Activated CD8-positive, alpha-beta T cell treated with anti-CD3 and anti-CD28 coated beads for 36 hours (primary cell): ENCODE measurements at places on chromosomes 1 and 21. TPM values are rescaled to one million over a fixed set of nuclear protein-coding genes. Genes with fewer than 3 reads are reported as not detected.
A peak's percentile ranks its signal among the peaks of the same experiment; 100 is the strongest.

DNA sequence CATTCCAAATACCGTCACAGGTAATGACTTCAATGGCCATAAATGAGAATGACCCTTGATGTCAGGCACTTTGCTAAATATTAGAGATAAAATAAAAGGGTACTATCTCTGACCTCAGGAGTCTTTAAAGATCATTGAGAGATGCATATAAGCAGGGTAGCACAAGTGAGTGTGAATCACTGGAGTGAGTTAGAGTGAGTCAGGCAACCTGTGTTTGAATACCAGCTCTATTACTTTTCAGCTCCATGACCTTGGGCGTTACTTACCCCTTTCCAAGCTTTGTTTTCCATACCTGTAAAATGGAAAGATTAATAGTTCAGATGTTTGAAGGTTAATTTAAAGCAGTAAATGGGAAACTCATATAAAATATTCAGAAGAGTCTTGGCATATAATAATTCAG, 1058.0 kb upstream of the ADGRL4 start:
- H3K27me3 ChIP-seq = no peaks in the 10 kb centered on the region
- H3K4me3 ChIP-seq = no peak overlapping the region

DNA sequence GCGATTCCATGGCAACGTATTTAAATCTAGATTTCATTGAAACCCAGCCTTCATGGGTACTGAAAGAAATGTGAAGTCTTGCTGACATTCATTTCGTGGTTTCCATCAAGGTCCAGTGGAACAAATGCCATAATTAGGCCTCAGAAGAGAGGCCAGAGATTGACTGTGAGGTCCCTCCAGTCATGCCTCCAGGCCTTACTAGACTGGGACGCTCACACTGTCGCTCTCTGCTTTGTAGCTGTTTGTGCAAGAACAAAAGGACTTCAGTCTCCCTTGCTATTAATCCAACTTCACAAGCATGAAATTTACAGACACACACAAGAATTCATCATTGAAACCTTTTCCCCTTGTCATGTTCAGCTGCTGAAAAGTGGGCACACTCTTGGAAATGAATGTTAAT, 180.4 kb upstream of the FOXD3 start:
- no peak overlapping the region for H3K4me3 ChIP-seq
- H3K4me1 ChIP-seq = no peaks in the 10 kb centered on the region
- no peaks in the 10 kb centered on the region for H3K36me3 ChIP-seq

DNA sequence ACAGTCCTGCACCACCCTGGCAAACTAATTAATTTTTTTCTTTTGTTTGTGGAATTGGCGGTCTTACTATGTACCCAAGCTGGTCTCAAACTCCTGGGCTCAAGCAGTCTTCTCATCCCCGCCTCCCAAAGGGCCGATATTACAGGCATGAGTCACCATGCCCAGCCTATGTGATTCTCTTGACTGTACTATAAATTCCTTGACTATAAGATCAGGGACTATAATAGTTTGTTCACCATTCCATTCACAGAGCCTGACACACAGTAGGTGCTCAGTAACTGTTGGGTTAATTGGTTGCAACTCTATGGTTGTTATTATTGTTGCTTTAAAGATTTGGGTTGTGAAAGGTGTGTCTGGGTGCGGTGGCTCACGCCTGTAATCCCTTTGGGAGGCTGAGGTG, 17.2 kb downstream of the DAP3 start:
- no peak overlapping the region for H3K27ac ChIP-seq
- no peak overlapping the region for H3K4me3 ChIP-seq
- peaks cover 14% of the 10 kb centered on the region for H3K4me1 ChIP-seq
- no peaks in the 10 kb centered on the region for H3K27me3 ChIP-seq

DNA sequence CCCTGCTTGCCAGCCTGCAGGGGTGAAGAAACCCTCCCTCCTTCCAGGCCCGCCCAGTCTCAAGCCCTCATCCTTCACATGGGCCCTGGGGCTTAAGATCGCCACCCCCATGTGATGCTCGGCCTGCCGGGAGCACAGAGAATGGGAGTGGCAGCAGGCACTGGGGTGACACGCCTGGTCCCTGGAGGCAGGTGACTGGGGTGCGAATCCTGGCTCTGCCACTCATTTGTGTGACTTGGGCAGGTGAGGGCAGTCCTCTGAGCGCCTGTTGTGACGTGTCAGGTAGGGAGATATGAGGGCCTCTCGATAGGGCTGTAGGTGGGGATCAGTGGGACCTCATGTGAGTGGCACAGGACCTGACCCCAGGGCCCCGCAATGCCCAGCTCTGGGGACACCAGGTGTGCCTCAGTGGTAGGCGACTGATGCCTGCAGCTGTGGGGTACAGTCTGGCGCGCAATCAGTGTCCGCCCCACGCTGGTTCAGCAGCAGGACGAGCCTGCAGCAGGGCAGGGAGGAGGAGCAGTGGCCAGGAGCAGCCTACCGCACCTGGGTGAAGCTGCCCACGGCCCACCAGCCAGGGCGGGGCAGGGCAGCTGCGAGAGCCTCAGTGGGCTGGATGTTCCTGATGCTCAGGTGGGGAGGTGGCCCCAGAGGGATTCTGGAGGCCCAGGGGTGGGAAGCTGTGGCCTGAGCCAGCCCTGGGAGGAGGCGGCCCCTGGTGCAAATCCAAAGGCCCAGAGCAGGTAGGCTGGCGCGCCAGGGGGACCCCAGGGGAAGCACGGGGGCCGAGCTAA, 6.2 kb downstream of the SH2D5 start:
- H3K36me3 ChIP-seq = no peaks in the 10 kb centered on the region
- no peak overlapping the region for H3K27ac ChIP-seq
- peaks cover 23% of the 10 kb centered on the region for H3K27me3 ChIP-seq
- no peak for DNase-seq
- H3K4me1 ChIP-seq = peaks cover 4% of the 10 kb centered on the region

- H3K27ac ChIP-seq = no peak overlapping the region
- no peak for DNase-seq
- no peaks in the 10 kb centered on the region for H3K4me1 ChIP-seq
- H3K27me3 ChIP-seq = no peaks in the 10 kb centered on the region
- no peak overlapping the region for H3K4me3 ChIP-seq
Measured at GRCh38 chr1:17658837-17659236, 96.3 kb upstream of the ACTL8 start.

DNA sequence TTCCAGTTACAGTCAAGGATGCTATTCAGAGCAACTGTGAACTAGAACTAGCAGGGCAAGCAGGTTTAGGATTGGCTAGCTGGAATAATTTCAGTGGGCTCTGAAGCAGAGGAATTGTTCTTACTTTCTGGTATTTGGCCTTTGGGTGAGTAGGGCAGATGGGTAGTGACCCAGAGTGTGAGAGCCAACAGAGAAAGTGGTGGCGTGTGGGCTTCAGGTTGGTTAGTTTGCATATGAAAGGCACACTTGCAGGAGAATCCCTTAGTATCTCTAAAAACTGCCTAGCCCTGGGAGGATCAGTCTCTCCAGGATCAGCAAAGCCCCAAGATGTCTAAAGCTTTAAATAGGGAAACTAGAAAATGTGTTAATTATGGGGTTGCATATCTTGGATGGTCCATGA, 67.6 kb upstream of the LRRC8B start:
- no peak overlapping the region for H3K4me3 ChIP-seq
- peaks cover 10% of the 10 kb centered on the region for H3K4me1 ChIP-seq
- peaks cover 37% of the 10 kb centered on the region for H3K27me3 ChIP-seq

- no peaks in the 10 kb centered on the region for H3K4me1 ChIP-seq
- DNase-seq = no peak
- H3K27ac ChIP-seq = no peak overlapping the region
- no peaks in the 10 kb centered on the region for H3K36me3 ChIP-seq
- no peak overlapping the region for H3K4me3 ChIP-seq
Measured at GRCh38 chr1:159970932-159971342, 16.9 kb upstream of the SLAMF9 start.

GRCh38 chr1:6241887-6242740, 1.9 kb upstream of the HES3 start:
- H3K27ac ChIP-seq = no peak overlapping the region
- peaks cover 15% of the 10 kb centered on the region for H3K4me1 ChIP-seq
- no peak overlapping the region for H3K4me3 ChIP-seq
- H3K36me3 ChIP-seq = no peaks in the 10 kb centered on the region
- no peak for DNase-seq

- no peak for DNase-seq
- no peak overlapping the region for H3K27ac ChIP-seq
- no peak overlapping the region for H3K4me3 ChIP-seq
Measured at GRCh38 chr1:212293579-212293978, 8.4 kb downstream of the PPP2R5A start.

DNA sequence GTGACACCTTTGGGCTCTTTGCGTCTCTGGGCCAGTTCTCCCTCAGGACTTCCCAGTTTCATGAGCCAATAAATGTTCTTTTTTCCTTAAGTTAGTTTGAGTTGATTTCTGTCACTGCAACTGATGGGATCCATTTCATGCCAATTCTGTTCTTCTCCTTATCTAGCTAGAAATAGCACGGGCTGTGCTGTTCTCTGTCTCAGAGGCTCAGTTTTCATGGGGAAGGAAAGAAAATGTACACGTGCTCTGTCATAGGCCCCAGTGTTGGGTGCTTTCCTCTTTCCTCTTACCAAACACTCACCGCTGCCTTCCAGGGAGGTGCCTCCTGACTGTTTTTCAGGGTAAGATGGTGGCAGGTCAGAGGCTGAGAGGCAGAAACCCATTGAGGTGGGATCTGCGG, 43.2 kb upstream of the ACTL8 start:
- no peak overlapping the region for H3K4me3 ChIP-seq
- H3K36me3 ChIP-seq = no peaks in the 10 kb centered on the region
- H3K4me1 ChIP-seq = no peaks in the 10 kb centered on the region
- H3K27me3 ChIP-seq = peaks cover 5% of the 10 kb centered on the region
- no peak overlapping the region for H3K27ac ChIP-seq
- DNase-seq = no peak

- H3K36me3 ChIP-seq = no peaks in the 10 kb centered on the region
- no peak for DNase-seq
- H3K4me3 ChIP-seq = no peak overlapping the region
- H3K4me1 ChIP-seq = no peaks in the 10 kb centered on the region
Measured at GRCh38 chr1:247933989-247934388, 9.3 kb downstream of the OR2AJ1 start.

DNA sequence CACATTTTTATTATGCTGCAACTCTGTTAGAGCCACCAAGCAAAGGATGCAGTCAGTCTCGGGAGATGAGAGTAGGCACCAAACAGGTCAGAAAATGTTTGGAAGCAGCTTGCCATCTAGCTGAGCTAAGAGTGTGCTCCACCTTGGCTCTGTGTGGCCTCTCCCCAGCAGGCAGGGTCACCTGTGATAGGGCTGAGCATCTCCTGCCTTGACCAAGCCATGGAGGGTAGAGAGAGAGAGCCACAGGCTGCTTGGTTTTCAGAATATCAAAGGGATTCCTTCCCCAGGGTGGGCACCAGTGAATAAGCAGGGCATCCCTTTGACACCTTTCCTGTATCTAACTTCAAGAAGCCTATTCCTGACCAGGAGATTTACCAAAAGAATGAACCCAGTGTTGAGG, 135.5 kb downstream of the SDCCAG8 start:
- no peak overlapping the region for H3K4me3 ChIP-seq
- H3K4me1 ChIP-seq = peaks cover 6% of the 10 kb centered on the region
- peaks cover 6% of the 10 kb centered on the region for H3K36me3 ChIP-seq
- no peaks in the 10 kb centered on the region for H3K27me3 ChIP-seq
- H3K27ac ChIP-seq = no peak overlapping the region
- DNase-seq = no peak

GRCh38 chr1:94772230-94772641, 47.9 kb upstream of the SLC44A3 start:
- no peaks in the 10 kb centered on the region for H3K4me1 ChIP-seq
- no peak overlapping the region for H3K27ac ChIP-seq
- no peak overlapping the region for H3K4me3 ChIP-seq

DNA sequence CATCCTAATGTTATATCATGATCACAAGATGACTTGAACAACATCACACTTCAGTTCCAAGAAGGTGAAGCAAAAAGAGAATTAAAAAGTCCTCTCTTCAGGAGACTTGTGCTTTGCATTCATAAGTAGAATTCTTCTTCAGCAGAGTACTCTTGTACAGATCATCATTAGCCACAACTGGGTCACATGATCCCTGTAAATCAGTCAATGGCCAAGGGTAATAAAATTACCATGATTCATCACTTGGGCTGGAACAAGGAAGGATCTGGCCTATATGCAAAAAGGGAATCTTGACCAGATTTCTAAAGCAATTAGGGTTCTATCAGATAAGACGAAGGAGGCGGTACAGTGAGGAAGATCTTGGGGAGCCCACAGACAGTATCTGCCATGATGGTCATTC, 458.0 kb upstream of the DEPDC1 start:
- H3K27ac ChIP-seq = no peak overlapping the region
- H3K4me1 ChIP-seq = no peaks in the 10 kb centered on the region
- no peaks in the 10 kb centered on the region for H3K27me3 ChIP-seq

DNA sequence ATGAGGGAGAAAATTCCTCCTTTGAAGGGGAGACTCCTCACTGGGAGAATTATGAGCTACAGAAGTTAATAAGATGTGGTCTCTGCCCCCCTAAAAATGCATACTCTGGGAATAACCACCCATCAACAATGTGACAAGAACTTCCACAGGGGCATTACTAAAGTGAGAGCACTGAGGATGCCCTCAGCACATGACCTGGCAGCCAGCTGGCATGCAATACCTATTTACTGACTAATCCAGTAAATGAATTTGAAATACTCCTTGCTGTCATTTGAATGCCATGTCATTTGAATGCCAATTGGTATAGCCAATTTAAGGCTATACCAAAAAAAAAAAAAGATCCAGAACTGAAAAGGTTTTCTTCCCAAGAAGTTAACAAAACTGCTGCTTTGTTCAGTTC, 30.8 kb downstream of the PLPP3 start:
- no peaks in the 10 kb centered on the region for H3K27me3 ChIP-seq
- no peak overlapping the region for H3K27ac ChIP-seq
- H3K4me3 ChIP-seq = no peak overlapping the region
- H3K4me1 ChIP-seq = no peaks in the 10 kb centered on the region
- no peaks in the 10 kb centered on the region for H3K36me3 ChIP-seq

DNA sequence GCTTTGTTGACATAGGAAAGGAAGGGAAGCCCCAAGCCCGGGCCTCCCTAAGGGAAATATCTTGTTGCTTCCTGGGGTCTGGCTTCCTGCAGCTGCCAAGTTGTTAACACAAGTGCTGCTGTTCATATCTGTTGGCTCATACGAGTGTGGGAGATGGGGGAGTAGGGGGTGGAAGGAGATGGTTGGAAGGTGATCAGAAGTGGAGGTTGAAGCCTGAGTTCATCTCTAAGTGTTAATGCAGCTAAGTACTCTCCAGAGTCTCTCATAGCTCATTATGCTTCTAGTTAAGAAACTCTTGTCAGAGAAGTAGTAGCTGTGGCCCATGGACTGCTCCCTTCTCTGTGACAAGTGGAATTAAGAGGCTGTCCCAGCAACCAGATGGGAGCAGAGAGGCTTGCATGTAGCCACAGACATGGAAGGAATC, 319.2 kb upstream of the SPAG17 start:
- no peaks in the 10 kb centered on the region for H3K27me3 ChIP-seq
- H3K4me3 ChIP-seq = no peak overlapping the region
- no peaks in the 10 kb centered on the region for H3K36me3 ChIP-seq
- no peaks in the 10 kb centered on the region for H3K4me1 ChIP-seq
- no peak overlapping the region for H3K27ac ChIP-seq
- DNase-seq = no peak

GRCh38 chr1:34901919-34902318, 27.5 kb downstream of the DLGAP3 start:
- no peak overlapping the region for H3K4me3 ChIP-seq
- H3K36me3 ChIP-seq = no peaks in the 10 kb centered on the region
- peaks cover 9% of the 10 kb centered on the region for H3K27me3 ChIP-seq
- DNase-seq = no peak
- no peak overlapping the region for H3K27ac ChIP-seq
- H3K4me1 ChIP-seq = no peaks in the 10 kb centered on the region

GRCh38 chr1:93061895-93062792, 16.9 kb upstream of the MTF2 start:
- no peaks in the 10 kb centered on the region for H3K36me3 ChIP-seq
- no peak overlapping the region for H3K4me3 ChIP-seq
- no peak overlapping the region for H3K27ac ChIP-seq
- peaks cover 4% of the 10 kb centered on the region for H3K27me3 ChIP-seq
- peak; percentile 71 for DNase-seq

Gene GPATCH2
- total RNA-seq = 6.6 TPM

Gene FCER1G
- total RNA-seq = 0.81 TPM

Gene VHLL
- total RNA-seq = 0.43 TPM

Gene PPM1J
- total RNA-seq = 2.8 TPM

Gene TPR
- 120 TPM for total RNA-seq
